ENCODE measurements at places on chromosomes 4 and X. TPM values are rescaled to one million over a fixed set of nuclear protein-coding genes. Genes with fewer than 3 reads are reported as not detected.
A peak's percentile ranks its signal among the peaks of the same experiment; 100 is the strongest.

Gene GPR82
- total RNA-seq, result 0.24 TPM

Gene CFAP299
- 0.79 TPM for total RNA-seq

Gene S100G
- not detected for total RNA-seq

- no peak for DNase-seq
These were observed 33.5 kb downstream of the PWWP3B start for GRCh38 chrX:106201502-106202178.

Gene GUCY1B1
- total RNA-seq, result 5.8 TPM

GRCh38 chrX:14357314-14357713, 172.0 kb upstream of the GLRA2 start:
- no peak for DNase-seq

DNA sequence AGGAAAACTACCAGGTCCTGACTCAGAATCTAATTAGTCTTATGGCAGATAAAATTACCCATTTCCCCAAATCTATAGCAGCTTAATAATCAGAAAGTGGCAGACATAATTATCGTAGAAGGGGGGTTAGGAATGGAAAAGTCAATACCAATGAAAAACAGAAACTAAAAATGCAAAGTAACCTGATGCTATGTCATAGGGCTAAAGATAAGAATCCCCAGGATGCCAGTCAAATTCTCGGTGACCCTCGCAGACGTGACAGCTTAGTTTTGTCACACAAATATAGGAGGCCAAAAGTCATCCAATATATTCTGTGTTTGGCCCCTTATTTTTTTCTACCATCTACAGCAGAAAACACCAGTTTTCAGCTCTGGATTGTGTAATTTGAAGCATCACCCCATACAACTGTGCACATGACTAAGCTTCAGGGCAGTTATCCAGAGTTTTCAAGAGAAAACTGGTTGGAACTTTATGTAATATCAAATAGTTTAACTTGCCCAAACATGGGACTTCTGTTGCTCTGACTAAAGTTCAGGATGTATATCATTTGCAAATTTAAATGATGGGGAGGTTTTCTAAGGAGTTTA, 30.9 kb downstream of the RASSF6 start:
- DNase-seq, result no peak

- no peak for DNase-seq
These were observed 37.8 kb upstream of the NHSL2 start for GRCh38 chrX:71872542-71873458.

Gene POU4F2
- total RNA-seq, result not detected

Gene DEFB131A
- total RNA-seq, result not detected

- no peak for DNase-seq
These were observed 164.2 kb upstream of the GPR101 start for GRCh38 chrX:137198040-137198439.

DNA sequence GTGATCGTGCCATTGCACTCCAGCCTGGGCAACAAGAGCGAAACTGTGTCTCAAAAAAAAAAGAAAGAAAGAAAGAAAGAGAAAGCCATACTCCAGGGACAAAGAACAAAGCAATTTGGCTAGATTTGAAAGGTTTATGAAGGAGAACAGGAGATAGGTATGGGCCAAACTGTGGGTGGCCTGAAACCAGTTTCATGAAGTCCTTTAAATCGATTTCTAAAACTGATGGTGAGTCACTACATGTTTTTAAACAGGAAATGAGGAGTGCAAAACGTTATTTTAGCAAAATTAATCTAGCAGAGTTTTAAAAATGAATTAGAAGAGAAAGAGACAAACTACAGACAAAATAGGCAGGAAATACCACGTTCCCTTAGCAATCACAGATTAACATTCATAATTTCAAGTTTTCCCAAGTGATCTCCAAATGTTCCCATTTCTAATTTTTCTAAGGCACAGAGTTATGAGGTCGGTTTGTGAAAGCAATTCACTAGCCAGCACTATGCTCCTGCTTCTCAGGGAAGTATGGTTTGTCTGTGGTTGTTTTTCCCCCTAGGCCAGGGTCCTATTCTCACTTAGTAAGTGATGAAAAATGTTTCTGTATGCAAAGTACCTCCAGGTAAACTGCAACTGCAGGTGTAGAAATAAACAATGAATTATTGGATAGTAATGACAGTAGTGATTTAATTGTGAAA, 190.6 kb downstream of the PPP3CA start:
- no peak for DNase-seq

GRCh38 chr4:55742655-55743202, 76.9 kb upstream of the EXOC1L start:
- DNase-seq, result no peak

- peak; percentile 71 for DNase-seq
These were observed 5.2 kb upstream of the TCEANC start for GRCh38 chrX:13647709-13648212.

DNA sequence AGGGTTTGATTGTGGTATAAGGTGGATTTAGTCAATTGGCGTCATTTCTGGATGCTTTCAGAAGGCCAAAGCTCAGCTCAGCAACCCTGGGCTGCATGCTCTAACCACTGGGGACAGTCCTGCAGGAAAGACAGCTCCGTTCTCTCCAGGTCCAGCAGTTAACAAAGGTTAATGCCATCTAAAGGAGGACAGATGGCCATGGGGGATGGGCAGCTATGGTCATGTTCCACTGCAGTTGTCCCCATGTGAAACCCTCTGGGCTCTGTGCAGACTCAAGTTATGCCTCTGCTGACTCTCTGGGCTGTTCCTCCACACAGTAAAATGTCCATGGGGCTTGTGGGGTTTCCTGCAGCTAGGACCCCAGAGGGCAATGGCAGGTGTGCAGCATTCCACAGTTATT, 562.1 kb upstream of the ADGRL3 start:
- no peak for DNase-seq

- no peak for DNase-seq
These were observed 61.8 kb downstream of the CPE start for GRCh38 chr4:165440415-165441158.

DNA sequence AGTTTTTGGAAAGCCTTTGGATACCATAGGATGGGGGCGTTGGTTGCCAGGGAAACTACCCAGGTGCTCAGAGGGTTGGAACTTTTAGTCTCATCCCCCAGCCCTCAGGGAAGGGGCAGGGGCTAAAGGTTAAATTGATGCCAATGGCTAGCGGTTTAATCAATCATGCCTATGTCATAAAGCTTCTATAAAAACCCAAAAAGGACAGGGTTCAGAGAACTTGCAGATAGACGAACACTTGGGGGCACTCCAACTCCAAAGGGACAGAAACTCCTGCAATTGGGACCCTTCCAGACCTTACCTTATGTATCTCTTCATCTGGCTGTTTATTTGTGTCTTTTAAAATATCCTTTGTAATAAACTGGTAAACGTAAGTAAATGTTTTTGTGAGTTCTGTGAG, 30.0 kb upstream of the GPR173 start:
- no peak for DNase-seq

GRCh38 chr4:121656269-121656641, 40.5 kb downstream of the ANXA5 start:
- DNase-seq, result no peak

GRCh38 chrX:2614911-2615310, 76.2 kb upstream of the CD99 start:
- no peak for DNase-seq

DNA sequence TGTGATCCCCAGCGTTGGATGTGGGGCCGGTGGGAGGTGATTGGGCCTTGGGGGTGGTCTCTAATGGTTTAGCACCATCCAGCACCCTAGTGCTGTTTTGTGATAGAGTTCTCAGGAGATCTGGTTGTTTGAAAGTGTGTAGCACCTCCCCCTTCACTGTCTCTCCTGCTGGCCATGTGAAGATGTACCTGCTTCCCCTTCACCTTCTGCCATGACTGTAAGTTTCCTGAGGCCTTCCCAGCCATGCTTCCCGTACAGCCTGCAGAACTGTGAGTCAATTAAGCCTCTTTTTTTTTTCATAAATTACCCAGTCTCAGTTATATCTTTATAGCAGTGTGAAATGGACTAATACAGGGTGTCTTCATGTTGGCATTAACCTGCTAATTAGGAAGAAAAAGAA, 19.3 kb upstream of the TBC1D14 start:
- no peak for DNase-seq

DNA sequence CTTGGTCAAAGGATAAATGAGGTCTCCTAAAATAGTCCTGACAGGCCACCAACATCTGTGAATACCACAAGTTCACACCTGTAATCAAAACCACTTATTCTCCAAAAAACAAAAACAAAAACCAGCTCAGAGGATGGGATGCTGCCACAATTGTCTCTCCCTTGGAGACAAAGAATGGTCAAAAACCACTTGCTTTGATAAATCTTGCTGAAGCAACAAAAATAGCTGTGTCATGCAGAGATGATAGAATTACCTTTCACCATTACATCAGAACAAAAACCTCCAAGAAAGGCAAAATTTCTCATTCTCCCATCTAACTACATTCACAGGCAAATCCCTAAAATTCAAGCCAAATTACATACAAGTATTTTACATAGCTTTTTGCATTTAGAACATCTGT, 180.4 kb downstream of the MAML3 start:
- DNase-seq, result no peak

- DNase-seq, result no peak
These were observed 172.7 kb downstream of the GPM6A start for GRCh38 chr4:175639346-175639745.

- DNase-seq, result no peak
These were observed 119.4 kb upstream of the FAM9B start for GRCh38 chrX:9153300-9153699.

Gene STPG2
- total RNA-seq, result 0.47 TPM

GRCh38 chrX:19673375-19674040, 158.2 kb upstream of the MAP3K15 start:
- DNase-seq, result peak; percentile 37

All from omental fat pad (tissue), 4 donors.